ENCODE measurements at places on chromosomes 7 and 10.

- DNase-seq: no peak
These were observed 54.4 kb downstream of the ZNF277 start for GRCh38 chr7:112260911-112261310.

DNA sequence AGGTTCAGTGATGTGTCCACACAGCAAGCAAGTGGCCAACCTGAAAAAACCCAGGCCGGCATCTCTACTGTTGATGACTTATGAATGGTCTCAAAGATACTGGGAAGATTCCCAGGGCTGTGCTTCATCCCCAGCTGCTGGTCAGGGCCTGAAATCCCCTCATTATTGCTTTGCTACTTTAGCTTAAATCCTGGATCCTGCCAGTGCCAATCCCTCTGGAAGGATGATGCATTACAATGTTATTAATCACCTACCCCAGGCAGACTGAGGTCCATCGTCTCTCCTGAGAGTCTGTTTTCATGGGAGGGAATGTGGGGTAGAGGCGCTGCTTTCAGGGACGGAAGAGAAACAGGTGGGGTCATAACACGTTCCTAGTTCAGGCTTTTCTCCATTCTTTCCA is 371.6 kb downstream of the RPS24 start:
- no peak for DNase-seq

DNA sequence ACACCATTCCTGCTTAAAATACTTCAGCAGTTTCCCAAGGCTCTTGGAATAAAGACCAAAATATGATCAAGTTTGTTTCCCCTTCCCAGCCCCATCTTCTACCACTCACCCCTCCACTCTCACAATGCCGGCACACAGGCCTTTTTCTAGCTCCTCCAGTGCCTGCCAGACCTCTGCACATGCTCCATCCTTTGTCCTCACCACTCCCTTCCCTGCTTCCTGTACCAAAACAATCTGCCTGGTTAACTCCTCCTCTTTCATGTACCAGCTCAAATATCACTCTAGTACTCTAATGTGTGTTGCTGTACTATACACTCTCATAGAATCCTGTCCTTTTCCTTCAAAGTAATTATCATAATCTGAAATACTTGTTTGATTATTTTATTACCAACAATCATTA is 19.4 kb downstream of the SCRN1 start:
- peak; percentile 16 for DNase-seq

DNA sequence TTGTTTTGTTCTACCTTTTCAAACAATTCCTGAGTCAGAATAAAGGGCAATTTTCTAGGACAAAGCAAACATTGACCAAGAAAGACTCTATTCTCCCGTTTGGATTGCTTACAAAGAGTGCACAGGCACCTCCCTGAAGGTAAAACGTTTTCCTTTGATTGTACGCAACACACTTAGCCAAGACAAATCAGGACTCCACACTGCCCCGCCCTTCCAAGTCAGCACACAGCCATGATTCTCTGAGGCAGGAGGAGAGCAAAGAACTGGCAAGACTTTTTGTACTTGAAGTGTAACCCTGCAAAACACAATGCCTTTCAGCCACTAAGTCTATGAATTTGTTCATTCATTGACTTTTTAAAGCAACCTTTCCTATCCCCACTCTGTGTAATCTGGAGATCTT is 85.0 kb upstream of the FAM180A start:
- DNase-seq: no peak

DNA sequence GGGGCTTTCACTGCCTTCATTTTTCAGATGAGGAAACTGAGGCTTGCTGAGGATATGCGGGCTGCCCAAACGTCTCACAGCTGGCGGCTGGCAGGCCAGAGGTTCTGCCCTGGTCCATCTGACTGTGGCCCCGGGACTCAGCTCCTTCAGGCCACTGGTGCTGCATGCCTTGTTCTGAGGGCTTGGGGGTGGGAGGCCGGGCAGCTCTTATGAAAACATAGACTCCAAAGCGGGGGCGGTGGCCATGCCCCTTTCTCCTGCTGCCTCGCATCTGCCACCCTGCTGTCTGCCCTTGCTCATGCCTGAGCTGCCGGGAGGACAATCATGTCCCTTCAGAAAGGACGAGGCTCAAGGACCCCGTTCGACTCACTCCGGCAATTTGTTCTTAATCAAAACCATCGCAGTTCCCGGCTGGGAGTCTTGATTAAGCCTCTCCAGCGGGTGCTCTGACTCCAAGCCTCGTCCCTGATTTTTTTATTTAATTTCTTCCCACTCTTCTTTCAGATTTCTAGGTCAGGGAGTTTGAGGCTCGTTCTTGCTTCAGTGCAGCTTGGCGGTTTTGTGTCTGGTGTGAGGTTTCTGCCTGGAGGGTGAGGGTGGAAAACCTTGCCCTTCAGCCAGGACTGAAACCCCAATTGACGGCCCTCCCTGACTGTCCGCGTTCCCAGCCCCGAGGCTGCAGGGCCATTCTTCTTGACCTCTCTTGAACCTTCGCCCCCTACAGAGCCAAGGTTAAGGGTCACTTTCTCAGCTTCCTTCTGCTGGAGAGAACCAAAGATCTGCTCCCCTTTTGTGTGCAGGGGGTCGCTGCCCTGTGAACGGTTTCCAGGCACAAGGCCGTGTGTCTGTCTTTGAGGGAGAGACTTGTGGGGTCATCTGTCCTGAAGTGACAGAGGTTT is 120.8 kb downstream of the DNAJB6 start:
- DNase-seq: no peak

GRCh38 chr7:140025814-140026433 is 36.8 kb downstream of the PARP12 start:
- no peak for DNase-seq

GRCh38 chr10:91215384-91215783 is 5.1 kb upstream of the PCGF5 start:
- DNase-seq: no peak

GRCh38 chr10:69061305-69062161 is 26.4 kb upstream of the SRGN start:
- peak; percentile 100 for DNase-seq

DNA sequence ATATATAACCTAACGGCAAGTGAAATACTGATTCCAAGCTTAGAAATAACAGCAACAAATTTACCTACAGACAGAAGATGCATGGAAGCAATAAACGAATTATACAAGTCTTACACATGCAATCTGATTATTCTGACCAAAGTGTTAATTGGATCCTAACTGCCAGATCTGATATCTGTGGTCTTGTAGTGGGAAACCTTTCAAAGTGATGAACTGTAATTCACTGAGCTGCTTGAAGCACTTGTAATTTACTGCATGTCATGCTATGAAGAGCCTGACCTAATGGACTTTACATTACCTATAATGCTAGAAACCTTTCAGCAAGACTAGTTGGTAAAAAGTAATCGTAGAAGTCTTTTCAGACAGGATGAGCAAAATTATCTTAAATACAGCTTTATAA is 205.6 kb downstream of the FOXP2 start:
- no peak for DNase-seq

GRCh38 chr10:103513380-103514060 is 20.0 kb downstream of the NEURL1 start:
- DNase-seq: no peak

- DNase-seq: no peak
These were observed 18.7 kb downstream of the ZMIZ2 start for GRCh38 chr7:44767134-44767911.

DNA sequence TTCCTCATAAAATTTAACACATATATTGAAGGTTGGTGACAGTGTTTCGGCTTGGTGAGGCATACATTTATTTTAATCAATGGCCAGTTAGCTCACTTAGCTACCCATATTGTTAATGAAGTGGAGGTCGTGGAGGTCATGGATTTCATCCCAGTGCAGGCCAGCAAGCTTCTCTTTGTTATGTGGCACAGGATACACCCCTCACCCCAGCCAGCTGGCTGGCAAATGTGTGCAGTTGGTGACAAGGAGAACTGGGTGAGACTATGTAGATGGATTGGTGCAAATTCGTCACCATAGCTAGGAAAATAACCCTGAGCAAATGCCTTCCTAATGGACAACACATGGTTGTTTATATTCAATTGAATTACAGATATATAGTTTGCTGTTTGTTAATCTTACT is 50.5 kb upstream of the FOXP2 start:
- DNase-seq: no peak

GRCh38 chr7:81294897-81295515 is 376.2 kb upstream of the SEMA3C start:
- no peak for DNase-seq

- DNase-seq: peak; percentile 43
These were observed 137.6 kb upstream of the CDK6 start for GRCh38 chr7:92973974-92974373.

DNA sequence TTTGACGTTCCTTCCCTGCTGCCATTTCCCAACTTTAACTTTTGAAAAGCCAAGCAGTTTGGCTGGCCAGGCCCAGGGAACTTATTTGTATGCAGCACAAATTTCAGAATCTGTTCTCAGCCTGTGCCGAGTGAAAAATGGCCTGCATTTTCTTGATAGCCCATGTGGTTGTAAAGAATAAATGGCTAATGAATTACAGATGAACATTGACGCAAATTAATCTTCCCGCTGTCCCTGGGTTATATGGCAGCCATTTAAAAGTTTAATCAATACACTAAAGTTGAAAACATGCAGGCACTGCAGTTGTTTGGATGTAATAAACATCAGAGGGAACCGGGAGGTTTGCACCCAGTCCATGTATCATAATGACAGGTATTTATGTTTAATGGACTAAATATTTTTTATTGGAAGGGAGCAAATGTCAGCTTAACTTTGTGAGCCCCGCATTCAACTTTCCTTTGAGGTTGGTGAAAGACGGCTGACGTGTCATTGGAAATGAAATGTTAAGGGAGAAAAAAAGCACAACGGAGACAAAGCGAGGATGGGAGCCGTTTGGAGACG is 1092.4 kb downstream of the LRMDA start:
- DNase-seq: no peak

- DNase-seq: no peak
These were observed 294.5 kb downstream of the ADK start for GRCh38 chr10:74445493-74445892.

DNA sequence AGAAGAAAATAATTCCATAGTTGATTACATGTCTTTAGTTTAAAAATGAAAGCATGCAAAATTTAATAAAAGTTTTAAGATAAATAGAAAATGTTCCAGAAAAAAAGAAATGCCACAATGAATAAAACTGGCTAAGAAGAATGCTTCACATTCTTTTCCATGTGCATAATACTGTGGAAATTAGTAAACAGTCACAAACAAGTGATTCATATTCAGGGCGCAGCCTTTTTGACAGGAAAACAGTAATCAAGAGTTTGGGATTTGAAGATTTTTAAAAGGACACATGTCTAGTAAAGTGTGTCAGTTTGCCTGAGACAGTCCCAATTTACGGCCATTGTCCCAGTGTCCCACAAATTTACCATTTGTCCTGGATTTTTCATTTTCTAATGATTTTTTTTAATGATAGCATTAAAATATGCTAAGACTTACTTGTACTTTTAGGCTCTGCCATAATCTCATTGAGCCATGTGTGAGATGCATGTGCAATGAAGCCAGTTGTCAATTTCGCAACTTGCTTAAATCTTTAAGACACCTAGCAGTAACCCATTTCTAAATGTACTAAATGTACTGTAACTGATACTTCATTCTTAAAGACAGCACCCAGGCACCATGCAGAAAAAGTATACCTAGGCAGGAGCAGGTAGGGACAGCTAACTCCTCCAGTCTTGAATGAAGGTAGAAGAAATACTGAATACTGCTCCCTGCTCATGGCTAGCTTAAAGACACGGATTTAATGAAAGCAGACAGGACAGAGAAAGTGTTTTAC is 46.9 kb downstream of the ZNF438 start:
- peak; percentile 70 for DNase-seq

DNA sequence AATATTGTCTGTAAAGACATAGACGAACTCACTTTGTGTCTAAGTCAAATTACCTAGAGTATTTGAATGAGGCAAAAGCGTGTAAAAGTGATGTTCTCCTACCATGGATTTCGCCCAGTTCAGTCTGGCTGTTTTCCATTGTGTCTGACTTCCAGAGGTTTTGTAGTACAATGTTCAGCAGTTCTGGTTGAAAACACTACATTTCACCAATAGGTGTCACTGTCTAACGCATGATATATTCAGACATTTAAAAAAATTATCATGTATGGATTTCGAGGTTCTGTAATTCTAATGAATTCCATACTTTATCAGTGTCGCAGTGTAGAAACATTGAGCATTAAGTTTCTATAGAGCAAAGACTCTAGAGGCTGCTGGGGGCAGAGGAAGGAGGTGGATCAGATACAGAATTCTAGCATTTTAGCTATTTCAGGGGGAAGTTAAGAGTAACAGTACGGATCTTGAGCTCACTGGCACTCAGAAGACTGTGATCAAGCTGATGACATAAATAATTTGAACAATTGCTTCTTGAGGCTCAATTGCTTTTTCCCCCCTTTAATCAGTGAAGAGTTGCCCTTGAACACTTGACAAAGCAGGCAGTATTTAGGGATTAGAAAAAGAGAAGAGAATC is 196.9 kb upstream of the RHOBTB1 start:
- DNase-seq: peak; percentile 64

GRCh38 chr10:46306516-46307184 is 19.9 kb downstream of the ANTXRL start:
- no peak for DNase-seq

DNA sequence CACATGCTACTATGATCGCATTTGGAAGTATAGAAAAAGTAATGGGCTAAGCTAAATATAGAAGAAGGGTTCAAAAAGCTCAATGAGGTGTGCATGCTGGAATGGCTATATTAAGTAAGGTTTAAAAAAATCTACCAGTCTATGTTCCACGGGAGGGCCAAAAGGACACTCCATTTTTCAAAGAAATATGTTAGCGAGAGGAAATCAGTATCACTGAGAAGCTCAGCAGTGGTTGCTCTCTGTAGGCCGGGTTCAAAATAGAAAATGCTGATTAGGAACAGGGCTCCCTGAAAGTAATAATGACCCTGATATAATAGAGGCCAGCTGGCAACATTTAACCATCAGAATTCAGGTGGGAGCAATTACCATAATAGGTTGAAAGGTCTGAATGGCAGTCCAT is 224.5 kb upstream of the SEMA3E start:
- DNase-seq: no peak

DNA sequence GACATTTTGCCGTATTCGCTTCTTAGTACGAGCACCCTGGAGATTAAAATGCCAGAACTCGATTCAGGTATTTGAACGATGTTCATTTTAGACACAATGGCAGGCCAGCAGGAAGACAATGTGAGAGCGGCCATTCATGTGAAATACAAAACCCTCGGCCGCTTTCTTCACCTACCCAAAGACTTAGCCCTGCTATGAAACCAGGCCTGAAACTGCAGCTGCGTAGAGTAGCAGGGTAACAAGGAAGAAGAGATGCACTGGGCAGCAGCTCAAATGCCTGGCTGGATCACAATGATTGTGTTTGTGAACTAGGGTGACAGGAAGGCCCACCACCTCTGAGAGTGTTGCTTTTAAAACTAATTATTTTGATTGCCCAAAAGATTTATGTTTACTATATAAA is 234.8 kb downstream of the TRIL start:
- no peak for DNase-seq

DNA sequence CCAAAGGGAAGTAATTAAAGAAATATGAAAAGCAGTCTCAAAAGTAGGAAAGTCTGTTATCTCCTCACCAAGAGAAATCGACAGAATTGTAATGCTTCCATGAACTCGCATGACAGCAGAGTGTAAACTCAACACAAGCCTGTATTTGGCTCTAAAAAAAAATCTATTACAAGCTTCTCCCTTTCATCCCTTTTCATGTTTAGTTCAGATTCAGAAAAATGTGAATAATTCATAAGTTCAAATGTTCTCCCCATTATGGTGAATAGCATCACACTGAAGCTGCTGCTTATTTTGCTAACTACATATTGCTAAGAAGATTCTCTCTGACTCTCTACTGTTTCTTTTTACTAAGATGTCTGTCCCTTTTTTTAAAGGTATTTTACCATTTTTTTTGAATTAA is 910.3 kb upstream of the MBL2 start:
- DNase-seq: no peak
